GM04504 (cell line): ENCODE measurements at places on chromosomes 12 and 14.

- DNase-seq: no peak
These were observed 49.9 kb downstream of the TRIM9 start for GRCh38 chr14:51044961-51045360.

DNA sequence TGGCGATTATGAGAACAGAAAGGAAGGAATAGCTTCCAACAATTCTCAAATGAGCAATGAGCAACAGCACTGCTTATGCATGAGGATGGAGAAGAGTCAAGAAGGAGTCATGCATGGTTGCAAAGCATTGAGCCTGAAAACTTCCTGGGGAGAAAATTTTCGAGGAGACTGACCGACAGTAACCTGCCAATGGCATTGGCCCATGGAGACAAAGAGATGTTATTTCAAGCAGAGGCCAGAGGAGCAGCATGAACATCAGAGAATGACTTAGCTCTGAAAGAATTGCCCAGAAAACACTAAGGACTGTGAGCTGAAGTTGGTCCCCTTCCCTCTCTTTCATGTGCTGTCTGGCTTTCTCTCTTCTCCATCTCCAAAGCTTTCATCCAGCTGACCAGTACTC lies 343.4 kb downstream of the ADAMTS20 start:
- DNase-seq: no peak

- DNase-seq: no peak
These were observed 95.8 kb downstream of the NELL2 start for GRCh38 chr12:44780221-44780790.

DNA sequence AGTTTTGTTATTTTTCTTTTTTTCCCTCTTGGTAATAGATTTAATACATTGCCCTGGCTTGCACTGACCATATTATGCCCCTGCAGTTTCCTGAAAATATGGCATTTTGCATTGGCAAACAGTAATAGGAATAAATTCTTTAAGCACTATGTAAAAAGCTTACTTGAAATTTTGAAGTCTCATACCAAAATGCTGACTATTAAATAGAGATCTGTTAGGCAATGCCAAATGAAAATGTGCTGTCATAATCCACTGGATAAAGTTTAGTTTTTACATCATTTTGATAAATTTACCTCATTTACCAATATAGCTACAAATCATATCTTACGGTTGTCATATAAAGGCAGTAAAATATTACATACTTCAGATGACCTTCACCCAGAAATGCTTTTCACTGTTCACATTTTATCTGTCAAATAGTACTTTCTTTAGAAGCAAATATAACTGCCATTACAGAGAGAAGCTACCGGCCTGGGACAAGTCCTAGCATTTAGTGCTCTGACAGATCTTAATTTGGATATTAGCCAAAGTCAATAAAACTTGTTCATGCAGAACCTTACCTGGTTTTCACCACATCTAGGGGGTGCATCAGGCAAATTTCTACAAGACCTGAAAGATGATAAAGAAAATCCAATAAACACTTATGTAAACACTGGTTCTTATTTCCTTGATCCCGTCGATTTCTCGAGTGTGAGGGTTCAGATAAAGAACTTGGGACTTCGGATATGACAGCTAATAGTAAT lies 212.9 kb downstream of the PAX9 start:
- DNase-seq: no peak

DNA sequence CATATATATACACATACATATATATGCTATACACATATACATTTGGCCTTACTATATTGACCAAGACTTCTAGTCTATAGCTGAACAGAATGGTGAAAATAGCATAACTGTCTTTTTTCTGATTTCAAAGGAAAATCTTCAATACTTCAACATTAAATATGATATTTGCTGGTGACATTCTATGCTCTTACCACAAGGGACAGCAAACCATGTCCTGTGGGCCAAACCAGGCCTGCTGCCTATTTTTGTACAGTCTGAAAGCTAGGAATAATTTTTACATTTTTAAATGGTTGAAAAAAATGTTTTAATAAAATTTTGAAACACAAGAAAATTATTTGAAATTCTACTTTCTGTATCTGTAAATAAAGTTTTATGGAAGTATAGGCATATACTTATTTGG lies 63.6 kb downstream of the EML5 start:
- no peak for DNase-seq

DNA sequence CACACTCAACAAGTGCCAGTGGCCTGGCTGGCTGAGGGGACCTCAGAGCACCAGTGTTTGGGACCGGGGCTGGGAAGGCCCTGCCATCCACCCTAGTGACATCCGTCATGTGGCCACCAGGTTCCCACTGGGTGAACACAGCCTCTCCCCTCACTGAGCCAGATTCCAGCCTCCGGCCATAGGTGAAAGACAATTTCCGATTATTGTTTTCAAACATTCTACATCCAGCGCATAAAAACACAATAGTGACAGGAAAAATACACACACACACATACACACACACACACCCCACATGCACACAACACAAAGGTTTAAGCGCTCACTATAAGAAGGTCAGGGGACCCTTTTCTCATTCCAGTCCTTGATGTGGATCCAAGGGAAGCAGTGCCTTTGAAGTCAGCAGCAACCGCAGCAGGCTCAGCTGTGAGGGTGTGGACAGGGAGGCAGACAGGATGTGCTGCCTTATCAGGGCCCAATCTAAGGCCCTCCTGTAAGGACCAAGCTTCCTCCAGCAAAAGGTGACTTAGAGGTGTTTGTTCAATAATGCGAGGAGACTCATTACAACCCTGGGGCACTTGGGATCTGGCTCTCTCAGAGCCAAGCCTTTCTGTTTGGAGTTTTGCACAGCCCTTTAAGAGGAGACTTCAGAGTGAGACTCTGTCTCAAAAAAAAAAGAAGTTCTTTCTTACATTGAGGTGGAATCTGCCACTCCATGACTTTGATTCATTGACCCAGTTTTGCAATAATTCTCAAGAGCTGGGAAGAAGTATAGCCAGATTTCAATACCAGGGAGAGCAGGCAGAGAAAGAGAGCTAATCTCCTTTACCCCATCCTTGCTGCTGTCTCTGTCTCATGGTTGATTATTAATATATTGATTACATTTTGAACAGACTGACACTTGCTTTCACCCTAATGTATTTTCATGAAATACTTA lies 227.8 kb downstream of the ZFP36L1 start:
- DNase-seq: no peak

DNA sequence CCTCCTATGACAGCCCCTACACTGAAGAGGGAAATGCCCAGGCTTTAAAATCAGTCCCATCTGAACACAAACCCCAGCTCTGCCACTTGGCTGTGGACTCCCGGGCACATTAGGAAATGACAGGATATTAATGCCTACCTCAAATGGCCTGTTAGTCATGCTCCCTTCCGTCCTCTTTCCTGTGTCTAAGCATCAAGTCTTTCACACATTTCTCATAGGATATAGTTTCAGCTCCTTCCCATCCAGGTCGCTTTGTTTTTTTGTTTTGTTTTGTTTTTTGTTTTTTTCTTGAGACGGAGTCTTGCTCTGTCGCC lies 16.1 kb downstream of the PLEK2 start:
- DNase-seq: no peak

GRCh38 chr12:12715459-12716150 lies 1.6 kb upstream of the CDKN1B start:
- no peak for DNase-seq

DNA sequence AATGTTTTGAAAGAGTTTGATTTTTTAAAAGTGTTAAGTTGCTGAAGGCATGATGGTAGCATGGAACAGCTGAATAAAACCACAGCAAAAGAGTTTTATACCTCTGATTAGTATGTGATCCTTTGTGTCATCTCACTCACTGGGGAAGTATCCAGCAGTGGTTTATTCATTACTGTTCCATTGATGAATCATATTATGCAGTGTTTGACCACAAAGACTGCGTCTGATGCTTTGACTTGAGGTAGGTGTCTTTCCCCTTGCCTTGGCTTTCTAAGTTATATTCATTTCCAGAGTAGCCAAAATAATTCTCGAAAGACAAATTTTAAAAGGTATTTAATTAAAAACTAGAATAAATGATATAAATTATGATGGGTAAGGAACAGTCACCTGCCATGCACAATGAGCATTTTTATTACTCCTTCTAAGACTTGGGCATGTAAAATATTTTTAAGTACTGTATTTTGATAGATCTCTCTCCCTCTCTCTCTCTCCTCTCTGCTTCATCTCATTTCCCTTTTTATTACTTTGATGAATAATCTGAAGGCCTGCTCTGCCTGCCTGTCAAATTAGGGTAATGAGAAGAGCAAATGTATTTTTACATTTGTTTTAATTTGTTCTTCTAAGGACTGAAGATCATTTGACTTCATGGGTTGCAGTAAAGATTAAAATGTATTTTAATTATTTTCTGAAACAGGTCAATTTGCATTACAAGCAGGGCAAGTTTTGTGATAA lies 164.9 kb downstream of the NAV3 start:
- peak; percentile 44 for DNase-seq

DNA sequence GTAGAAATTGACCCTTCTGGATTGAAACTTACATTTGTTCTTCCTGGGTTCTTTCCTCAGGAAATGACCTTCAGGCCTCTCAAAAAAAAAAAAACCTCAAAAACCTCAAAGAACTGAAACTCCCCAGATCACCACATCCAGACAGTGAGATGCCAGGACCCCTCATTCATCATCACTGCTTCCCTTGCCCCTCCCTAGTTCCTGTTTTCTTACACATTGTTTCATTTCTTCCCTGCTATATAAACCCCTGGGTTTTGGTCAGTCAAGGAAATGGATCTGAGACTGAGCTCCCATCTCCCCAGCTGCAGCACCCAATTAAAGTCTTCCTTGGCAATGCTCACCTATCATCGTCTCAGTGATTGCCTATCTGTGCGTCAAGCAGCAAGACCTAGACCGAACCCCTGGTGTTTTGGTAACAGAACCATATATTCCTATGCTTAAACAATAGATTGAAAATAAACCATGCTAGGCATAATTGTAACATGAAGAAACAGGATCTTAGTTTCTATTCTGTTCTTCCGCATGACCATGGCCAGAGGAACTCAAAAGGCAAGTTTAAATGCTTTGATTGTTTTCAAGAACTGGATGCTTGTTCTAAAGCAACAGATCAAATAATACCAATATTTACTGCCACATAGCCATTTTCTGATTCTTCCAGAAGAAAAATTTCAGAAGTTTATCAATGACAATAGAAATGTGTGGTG lies 108.0 kb upstream of the MAX start:
- DNase-seq: no peak

GRCh38 chr12:126784328-126784921 lies 1482.5 kb upstream of the TMEM132C start:
- no peak for DNase-seq

- no peak for DNase-seq
These were observed 59.4 kb downstream of the LRRIQ1 start for GRCh38 chr12:85095501-85095900.

GRCh38 chr12:132366341-132366861 lies 37.0 kb upstream of the GALNT9 start:
- no peak for DNase-seq

- DNase-seq: no peak
These were observed 380.4 kb upstream of the CCDC196 start for GRCh38 chr14:66105815-66106214.

- DNase-seq: no peak
These were observed 19.4 kb upstream of the EML1 start for GRCh38 chr14:99773521-99774497.

DNA sequence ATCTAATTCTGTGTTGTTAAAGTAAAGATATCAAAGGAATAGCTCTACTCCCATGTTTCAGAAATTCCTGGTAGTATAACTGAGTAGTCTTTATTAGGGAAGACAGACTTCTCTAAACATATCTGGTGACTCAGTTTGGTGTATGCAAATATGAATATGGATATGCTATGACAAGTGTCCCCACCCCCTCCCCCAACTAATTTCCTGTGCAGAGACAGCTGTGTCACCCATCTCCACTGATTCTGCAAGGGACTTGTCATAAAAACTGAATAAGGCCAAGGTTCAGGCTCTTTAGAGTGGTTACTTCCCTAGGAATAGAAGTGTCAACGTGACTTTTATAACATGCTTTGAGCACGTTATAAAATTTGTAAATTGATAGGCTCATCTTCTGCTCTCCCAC lies 429.1 kb downstream of the DAD1 start:
- DNase-seq: no peak

GRCh38 chr14:39006721-39007410 lies 96.2 kb downstream of the SEC23A start:
- no peak for DNase-seq

- no peak for DNase-seq
These were observed 757 bp downstream of the SLC39A5 start for GRCh38 chr12:56230432-56231183.

- DNase-seq: no peak
These were observed 26.7 kb downstream of the CLECL1 start for GRCh38 chr12:9706086-9706685.

GRCh38 chr12:74980510-74980909 lies 229.1 kb downstream of the KCNC2 start:
- DNase-seq: no peak

DNA sequence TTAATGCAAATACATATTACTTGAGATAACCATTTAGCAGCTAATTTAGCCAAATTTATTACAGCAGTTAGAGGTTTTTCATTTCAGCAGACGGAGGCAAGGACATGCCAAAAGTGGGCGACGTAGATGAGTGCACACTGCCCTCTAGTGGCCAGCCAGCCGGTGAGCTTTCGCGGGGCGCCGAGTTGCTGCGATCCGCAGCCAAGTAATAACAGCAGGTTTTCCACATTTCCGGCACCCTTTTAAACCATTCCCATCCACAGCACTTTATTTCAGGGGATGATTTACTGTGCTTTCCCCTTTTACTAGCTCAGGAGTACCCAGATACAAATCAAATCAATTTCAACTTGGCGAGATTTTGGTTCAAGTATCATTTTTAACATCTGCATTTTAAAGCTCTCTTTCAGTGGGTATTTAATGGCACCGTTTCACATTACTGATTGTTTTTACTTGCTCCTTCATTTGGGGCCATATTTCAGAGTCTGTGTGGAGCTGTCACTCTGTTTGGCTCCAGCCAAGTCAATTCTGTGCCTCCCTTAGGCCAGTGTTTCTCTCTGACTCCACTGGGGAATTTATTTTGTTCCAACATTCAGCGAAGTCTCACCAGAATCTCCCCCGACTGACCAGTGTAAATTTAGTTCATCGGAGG lies 158.0 kb downstream of the EGLN3 start:
- DNase-seq: peak; percentile 59
